RPMI8226 (cell line): ENCODE measurements at places on chromosomes 13 and 19.
A peak's percentile ranks its signal among the peaks of the same experiment; 100 is the strongest.

DNA sequence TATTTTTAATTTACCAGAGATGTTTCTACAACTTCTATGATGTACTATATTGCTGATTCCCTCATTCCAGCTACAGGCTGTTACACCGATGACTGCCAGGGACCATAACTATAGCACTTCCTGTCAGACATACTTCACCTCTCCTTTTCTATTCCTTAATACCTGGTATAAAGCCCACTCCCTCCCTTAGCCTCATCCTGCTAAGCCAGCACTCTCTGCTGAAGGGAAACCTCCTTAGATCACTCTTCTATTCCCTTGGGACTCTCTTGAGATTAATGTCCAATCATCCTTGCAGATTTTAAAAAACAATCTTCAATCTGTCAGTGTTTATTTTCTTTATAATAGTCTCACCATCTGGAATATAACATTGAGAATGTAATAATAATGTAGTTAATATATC, 127.9 kb downstream of the DIAPH3 start:
- no peak for DNase-seq

DNA sequence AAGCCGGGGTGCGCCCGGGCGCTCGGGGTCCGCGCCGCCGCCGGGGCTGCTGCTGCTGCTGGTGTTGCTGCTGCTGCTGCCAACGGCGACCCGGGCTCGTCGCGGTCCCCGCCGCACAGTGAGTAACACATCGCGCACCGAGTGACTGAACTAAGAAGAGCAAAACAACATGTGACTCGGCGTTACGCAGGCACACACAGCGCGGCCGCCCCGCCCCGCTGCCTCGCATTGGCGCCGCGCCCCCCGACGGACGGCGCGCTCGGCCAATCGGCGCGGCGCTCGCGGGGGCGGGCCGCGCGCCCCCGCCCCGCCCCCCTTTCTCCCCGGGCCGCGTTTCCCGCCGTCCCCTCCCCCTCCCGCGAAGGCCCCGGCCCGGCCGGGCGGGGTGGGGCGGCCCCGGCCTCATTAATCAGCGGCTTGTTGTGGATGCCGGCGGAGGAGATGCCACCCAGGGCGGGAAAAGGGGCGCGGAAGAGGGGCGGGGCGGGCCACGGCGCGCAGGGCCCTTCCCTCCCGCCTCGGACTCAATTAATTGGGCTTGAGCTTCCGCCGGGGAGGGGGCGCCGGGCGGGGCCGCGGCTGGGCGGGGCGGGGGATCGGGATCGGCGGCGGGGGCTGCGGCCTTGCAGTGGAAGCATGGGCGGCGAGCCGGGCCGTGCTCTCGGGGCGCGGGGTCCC, at the start of gene IRS2:
Gene IRS2, minus strand, starts transcription at position 127 of the 678 bp plus-strand sequence. CDS start 530 bp downstream, outside the sequence.
- DNase-seq = peak; percentile 93

- no peak for DNase-seq
Measured at GRCh38 chr13:32737679-32738078, 151.4 kb downstream of the PDS5B start.

GRCh38 chr19:6227936-6228325, 51.8 kb downstream of the MLLT1 start:
- no peak for DNase-seq

GRCh38 chr13:98538876-98539275, 38.0 kb downstream of the STK24 start:
- DNase-seq = no peak

GRCh38 chr13:43227721-43228120, 204.3 kb downstream of the DNAJC15 start:
- DNase-seq = no peak

DNA sequence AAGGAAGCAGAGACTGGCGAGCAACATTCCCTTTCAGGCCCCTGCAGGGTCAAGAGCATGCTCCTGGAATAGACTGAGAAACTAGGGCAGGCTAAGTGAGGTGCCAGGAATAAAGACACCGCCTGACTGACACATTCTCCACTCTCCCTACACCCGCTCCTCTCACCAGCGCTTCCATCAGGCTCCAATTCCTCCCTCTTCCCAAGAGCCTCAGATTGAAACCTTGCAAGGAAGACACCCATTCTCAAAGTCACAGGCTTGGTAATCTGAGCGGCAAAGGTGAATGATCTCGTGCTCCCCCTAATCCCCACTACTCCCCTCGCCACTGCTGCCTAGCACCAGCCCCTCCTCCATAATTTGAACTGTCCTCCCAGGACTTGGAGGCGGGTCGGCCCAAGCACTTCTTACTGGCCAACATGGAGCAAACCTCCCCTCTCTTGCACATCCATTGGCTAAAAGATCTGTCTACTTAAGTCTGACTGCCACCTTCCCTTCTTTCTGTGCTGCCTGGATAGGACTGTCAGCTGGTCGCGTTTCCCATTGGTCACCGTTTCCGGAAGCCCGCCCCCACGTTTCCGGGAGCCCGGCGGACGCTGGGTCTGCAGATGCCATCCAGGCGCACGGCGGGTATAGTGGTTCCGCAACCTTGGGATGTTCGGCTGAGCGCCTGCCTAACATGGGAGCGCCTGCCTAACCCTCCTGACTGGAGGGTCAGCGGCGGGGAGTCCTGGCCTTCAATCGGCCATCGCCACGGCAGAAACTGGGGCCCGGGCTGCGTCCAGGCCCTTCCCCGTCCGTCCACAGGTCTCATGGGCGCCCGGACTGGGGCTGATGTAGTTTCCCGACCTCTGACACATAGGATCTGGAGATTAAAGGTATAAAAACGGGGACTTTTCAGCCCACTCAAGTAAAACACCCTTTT, 33.6 kb downstream of the ZNF383 start:
- peak; percentile 81 for DNase-seq

- DNase-seq = no peak
Measured at GRCh38 chr19:41330481-41330880, 20.5 kb downstream of the CCDC97 start.

GRCh38 chr19:45115809-45116615, 23.0 kb downstream of the PPP1R37 start:
- DNase-seq = no peak

DNA sequence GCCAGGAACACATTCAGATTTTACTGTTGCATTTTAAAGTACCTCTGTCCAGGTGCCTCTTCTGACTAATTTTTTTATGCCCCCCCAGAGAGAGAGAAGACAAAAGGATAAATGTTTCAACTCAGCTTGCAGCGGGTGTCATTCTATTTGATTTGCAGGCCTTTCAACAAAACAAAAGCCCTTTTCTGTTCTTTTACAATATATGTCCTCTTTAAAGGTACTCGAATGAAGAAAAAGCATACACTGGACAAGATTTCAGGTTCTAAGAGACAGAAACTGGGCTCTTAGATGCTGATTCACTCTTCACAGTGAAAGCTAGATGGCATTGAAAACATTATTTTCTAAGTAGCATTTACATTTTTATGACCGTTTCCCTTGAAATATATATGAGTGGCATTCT, 2.9 kb upstream of the FRY start:
- no peak for DNase-seq

- no peak for DNase-seq
Measured at GRCh38 chr19:31499281-31500196, 150.3 kb upstream of the TSHZ3 start.

GRCh38 chr13:53953183-53953582, 924.6 kb downstream of the OLFM4 start:
- no peak for DNase-seq

DNA sequence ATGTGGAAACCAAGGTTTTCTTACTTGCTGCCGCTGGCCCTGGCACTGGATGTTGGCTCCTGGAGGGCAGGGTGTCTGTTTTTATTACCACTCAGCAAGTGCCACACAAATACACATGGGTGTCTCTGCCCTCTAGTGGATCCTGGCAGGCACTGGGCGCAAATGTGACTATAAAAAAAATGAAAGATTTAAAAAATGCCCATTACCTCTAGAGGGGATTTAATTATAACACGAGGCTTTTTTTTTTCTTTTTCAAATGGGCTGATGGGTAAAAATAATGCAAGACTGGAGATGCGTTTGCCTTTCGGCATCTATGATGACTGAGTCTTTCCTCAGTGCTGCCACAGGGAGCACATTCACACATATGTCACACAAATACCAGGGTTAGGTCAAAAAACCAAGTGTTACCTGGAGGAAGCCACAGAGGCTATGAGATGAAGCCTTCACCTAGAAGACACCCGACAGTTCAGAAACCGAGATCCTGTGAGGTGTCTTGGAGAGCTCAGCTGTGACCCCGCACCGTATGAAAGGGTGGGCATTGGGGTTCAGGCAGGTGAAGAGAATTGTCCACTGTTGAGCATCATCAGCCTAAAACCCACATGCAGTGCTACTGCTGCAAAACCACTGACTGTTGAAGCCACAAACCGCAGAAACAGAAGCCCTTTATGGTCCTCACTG, 25.7 kb downstream of the CHAMP1 start:
- peak; percentile 68 for DNase-seq

- DNase-seq = no peak
Measured at GRCh38 chr19:738509-739128, 12.3 kb upstream of the MISP start.

GRCh38 chr19:7850945-7851622, 21.1 kb downstream of the EVI5L start:
- DNase-seq = no peak

DNA sequence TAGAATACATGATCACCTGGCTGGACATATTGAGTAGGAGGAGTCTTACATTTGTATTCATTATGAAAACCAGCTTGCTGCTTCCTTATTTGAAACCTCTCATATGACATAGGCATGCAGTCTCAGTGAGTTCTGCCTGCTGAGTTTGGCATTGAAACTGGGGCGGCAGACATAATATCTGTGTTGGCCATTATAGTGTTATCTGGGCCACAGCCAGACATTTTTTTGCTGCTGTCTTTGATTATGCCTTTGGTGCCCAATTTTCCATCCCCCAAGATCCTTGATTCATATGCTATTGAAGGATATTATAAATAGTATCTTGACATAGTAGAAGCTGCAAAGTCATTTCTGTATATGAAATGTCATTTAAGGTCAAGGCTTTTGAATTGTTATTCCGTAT, 15.8 kb downstream of the FREM2 start:
- DNase-seq = no peak

DNA sequence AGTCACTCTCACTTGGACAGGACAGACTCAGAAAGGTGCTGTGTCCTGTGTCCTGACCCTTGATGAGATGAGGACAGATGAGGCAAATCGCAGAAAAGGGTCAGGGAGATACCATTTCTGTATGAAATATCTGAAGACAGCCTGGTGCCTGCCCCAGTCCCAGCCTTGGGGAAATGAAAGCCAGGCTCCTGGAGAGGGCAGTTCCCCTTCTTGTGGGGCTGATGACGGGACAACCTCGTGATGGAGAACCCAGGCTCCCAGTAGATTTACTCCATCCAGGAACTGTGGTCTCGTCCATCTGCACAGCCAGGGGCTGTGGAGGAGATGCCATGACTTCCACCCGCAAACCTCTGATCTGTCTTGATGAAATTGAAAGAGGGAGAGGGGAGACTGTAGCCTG, 13.8 kb downstream of the LILRB1 start:
- DNase-seq = no peak

DNA sequence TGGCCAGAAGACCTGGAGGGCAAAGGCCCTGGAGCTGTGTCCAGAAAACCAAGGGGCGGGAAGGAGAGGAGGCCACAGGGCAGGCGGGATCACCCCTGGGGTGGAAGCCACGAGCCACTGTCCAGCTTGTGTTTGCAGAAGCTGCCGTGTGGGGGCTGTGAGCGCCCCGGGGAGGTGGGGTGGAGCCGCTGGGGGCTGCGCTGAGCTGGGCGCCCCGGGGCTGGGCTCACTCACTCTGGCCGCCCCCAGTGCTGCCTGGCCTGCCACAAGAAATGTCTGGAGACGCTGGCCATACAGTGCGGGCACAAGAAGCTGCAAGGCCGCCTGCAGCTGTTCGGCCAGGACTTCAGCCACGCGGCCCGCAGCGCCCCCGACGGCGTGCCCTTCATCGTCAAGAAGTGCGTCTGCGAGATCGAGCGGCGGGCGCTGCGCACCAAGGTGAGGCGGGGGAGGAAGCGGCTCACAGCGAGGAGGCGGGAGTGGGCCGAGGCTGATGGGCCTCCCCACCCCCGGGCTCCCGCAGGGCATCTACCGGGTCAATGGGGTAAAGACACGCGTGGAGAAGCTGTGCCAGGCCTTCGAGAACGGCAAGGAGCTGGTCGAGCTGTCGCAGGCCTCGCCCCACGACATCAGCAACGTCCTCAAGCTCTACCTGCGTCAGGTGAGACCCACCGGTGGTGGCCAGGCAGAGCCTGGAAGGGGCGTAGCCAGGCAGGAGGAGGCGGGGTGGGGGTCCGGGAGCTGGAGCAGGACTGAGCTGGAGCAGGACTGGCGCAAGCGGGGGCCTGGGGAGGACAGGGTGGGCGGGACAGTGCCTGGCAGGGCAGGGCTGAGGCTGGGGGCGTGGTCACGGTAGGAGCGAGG, 13.6 kb downstream of the POLR2E start:
- DNase-seq = no peak

GRCh38 chr13:112069061-112069844, 2.3 kb downstream of the SOX1 start:
- DNase-seq = no peak

- DNase-seq = no peak
Measured at GRCh38 chr19:6263735-6264444, 15.9 kb downstream of the MLLT1 start.

DNA sequence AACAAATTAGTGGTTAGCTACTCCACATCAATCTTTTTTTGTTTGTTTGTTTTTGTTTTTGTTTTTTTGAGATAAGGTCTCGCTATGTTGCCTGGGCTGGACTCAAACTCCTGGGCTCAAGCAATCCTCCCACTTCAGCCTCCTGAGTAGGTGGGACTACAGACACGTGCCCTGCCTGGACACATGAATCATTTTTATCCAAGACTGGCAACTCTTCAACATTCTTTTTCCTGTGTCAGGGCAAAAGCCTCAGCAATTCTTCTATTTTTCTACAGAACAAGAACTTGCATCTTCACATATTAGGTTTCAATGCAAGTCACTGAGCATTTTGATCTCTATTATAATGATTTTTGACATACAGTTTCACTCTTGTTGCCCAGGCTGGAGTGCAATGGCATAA, 76.8 kb upstream of the LRCH1 start:
- no peak for DNase-seq

DNA sequence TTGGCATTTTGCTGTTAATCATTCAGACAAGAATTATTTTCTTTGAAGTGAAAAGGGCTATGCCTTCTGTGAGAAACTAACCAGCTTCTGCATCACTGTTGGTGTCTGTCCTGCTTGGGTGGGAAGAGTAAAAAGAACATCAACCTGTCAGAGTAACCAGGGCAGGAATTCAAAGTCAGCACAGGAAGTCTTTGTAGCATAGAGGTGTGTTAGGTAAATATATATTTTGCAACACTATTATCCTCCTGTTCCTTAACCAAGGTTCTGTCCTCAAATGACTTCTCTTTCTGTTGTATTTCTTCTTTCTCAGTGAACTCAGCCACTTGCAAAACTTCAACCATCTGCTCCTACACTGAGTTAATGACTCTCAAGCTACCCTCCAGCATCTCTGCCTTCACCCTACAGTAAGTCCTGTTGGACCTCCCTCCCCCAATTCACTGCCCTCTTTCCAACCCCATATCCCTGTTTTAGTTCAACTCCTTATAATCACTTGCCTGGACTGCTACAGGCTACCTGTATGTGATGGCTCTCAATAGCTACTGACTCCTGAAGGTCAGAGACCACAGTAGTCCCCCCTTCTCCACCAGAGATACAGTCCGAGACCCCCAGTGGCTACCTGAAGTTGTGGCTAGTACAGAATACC, 49.9 kb downstream of the SMAD9 start:
- DNase-seq = no peak

- no peak for DNase-seq
Measured at GRCh38 chr19:50255115-50255514, 51.7 kb downstream of the MYH14 start.
